ENCODE measurements at places on chromosomes 5 and 9.

DNA sequence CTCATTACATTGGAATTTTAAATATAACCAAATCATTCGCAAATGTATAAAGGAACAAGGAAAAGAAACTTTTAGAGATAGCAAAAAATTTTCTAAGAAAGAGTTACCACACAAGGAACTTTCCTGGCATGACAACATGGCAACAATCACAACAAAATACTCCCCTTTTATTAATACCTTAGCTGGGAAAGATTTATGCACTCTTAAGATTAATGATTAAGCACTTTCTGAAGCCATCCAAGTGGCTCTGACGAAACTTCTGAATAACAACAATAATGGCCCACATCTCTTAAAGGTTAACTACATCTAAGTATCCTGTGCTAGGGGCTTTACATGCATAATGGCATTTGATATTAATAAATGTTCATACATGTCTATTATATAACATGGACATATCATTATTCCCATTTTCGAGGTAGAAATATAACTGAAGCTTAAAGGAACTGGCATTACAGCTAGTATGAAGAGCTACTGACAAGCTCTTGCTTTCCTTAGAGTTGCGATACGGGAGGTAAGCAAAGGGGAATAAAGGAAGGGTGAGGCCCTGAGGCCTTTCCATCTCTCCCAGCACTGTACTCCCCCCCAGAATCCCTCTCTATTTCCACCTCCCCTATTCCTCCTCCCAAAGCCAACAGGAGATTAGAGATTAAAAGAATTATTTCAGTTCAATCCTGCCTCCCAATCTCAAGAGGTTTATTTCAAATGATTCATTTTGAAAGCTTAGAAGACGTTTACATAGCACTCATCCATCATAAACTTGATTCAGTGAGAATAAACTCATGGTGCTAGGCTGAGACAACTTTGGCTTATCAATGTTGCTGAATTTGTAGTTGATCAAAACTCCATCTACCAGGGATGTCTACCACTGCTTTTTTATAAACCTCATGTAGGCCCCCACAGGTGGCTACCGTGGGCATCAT is 9.6 kb downstream of the MTMR12 start:
- no peak for DNase-seq

- DNase-seq: no peak
Observed at GRCh38 chr5:179130101-179130681, 70.0 kb downstream of the ZNF354C start.

DNA sequence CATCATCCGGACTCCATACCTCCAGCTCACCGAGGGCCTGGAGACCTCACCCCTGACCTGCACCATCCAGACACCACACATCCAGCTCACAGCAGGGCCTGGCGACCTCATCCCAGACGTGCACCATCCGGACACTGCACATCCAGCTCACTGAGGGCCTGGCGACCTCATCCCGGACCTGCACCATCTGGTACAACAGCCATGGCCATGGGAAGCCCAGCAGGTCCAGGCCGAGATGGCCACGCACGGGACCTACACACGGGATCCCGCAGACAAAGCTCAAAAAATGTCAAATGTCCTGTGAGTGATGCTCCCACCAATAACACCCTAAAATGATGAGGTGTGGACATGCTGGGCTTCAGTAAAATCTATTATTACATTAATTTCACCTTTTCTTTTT is 9.7 kb downstream of the TERT start:
- no peak for DNase-seq

DNA sequence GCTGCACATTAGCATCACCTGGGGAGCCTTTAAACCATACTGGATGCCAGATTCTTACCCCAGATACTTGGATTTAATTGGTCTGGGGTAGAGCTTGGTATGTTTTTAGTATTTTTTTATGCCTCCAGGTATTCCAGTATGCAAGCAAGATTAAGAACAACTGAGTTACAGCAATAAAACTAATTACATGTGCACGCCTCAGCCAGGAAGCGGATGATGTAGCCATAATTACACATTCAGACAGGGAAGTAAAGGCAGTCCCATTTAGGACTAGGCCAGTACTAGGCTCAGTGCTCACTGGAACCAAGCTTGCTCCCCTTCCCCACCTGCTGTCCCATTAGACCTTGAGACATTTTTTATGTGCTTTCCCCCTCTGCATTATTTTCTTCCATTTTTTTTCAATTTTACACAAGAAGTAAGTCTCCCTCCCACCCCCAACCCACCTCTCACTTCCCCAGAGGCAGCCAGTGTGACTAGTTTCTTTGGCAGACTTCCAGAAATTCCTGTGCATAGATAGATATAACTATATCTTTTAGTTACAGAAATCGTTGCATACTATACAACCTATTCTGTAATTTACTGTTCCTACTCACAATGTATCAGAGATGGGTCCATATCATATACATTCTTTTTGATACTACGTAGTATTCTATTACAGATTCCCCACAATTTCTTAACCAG is 7.1 kb upstream of the GNAQ start:
- DNase-seq: no peak

GRCh38 chr5:105034401-105034763 is 1471.8 kb upstream of the NUDT12 start:
- DNase-seq: no peak

- DNase-seq: no peak
Observed at GRCh38 chr5:36199620-36200019, 42.1 kb downstream of the NADK2 start.

DNA sequence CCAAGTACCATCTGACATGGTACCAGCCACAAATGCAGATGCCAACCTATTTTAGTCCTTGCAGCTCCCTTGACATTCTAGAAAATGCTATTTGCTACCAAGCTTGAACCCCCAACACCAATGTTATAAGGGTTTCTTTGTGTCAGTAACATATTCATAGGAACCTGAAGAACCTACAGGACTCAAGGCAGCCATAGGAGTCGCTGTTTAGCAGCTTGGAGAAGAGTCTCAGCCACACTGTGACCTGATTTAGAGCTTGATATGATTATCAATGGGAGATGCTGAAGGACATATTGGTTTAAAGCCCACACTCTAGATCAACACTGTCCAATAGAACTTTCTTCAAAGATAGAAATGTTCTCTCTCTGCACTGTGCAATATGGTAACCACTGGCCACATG is 6.4 kb upstream of the ZFR start:
- DNase-seq: no peak

DNA sequence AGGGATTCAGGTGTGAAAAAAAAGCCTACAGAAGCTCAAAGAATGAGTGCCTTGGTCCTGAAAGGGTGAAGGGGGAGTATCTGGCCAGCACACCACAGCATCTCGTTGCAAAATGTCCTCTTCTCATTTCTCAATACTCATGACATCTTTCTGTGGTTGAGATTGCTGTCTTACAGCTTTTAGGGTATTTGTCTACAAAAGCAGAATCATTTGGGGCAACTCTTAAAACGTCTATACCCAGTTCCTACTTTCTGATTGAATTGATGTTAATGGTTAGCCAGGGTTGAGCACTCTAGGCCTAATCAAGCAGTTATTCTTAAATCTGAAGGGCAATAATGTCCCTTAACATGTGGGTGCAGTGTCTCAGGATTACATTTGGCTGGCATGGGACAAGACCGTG is 21.2 kb upstream of the PCSK5 start:
- no peak for DNase-seq
